ENCODE measurements at places on chromosomes 13 and 19.
A peak's percentile ranks its signal among the peaks of the same experiment; 100 is the strongest.

GRCh38 chr13:92418818-92419412 lies 807.7 kb upstream of the GPC6 start:
- no peaks in the 10 kb centered on the region for H3K4me1 ChIP-seq
- no peaks in the 10 kb centered on the region for H3K27me3 ChIP-seq

GRCh38 chr19:38931521-38931793 lies 713 bp downstream of the MRPS12 start:
- no peak for DNase-seq
- peaks cover 22% of the 10 kb centered on the region for H3K36me3 ChIP-seq
- peak overlapping the region; percentile 86 for H3K27ac ChIP-seq
- H3K4me3 ChIP-seq = peak overlapping the region; percentile 79

- no peak for DNase-seq
- peaks cover 14% of the 10 kb centered on the region for H3K4me1 ChIP-seq
- H3K36me3 ChIP-seq = no peaks in the 10 kb centered on the region
- H3K27me3 ChIP-seq = peaks cover 19% of the 10 kb centered on the region
Observed at GRCh38 chr19:54421521-54421920, 6.3 kb downstream of the TTYH1 start.

- H3K27ac ChIP-seq = no peak overlapping the region
- peaks cover 72% of the 10 kb centered on the region for H3K4me1 ChIP-seq
- H3K27me3 ChIP-seq = no peaks in the 10 kb centered on the region
- no peak for DNase-seq
- peaks cover 69% of the 10 kb centered on the region for H3K36me3 ChIP-seq
Observed at GRCh38 chr19:16117594-16118033, 5.9 kb downstream of the RAB8A start.

- no peaks in the 10 kb centered on the region for H3K36me3 ChIP-seq
- no peak overlapping the region for H3K27ac ChIP-seq
- no peak overlapping the region for H3K4me3 ChIP-seq
- DNase-seq = no peak
Observed at GRCh38 chr13:93216122-93216521, 10.5 kb upstream of the GPC6 start.

- H3K4me1 ChIP-seq = peaks cover 44% of the 10 kb centered on the region
- no peak for DNase-seq
- no peak overlapping the region for H3K27ac ChIP-seq
- no peak overlapping the region for H3K4me3 ChIP-seq
- peaks cover 10% of the 10 kb centered on the region for H3K36me3 ChIP-seq
Observed at GRCh38 chr19:42191855-42192254, 25.6 kb downstream of the DEDD2 start.
